ENCODE measurements at places on chromosomes 7 and 10.
A peak's percentile ranks its signal among the peaks of the same experiment; 100 is the strongest.

DNA sequence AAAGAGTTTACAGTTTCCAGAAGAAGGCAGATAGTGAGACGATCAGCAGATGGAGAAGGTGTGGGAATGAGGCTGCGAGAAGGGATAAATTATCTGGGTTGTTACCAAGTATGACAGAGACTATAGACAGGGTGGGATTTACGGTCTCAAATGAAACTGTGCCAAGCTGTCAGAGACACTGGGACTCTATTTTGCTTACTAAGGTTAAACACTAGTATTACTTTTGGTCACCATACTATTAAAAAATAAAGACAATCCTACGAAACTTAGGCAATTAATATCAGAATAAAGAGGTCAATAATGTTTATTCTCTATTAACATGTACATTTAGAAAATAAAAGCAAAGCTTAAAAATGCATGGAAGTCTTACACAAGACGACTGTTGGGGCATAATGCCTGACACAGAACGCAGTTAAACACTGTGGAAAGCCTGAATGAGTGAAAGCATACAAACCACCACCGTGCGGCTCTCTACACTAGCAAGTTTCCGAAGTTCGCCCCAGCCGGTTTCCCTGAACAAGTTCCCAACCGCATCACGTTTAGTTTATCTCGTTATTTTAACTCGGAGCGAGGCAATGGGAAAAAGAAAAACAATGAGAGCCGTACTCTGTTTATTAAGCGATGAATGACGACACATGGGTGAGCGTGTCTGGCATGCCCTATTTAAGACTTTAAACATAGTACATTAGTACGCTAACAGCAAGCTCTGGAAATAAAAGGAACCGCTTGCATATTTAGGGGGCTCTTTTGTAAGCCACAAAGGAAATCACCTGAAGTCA is 909 bp upstream of the CC2D2B start:
- peak; percentile 41 for DNase-seq

DNA sequence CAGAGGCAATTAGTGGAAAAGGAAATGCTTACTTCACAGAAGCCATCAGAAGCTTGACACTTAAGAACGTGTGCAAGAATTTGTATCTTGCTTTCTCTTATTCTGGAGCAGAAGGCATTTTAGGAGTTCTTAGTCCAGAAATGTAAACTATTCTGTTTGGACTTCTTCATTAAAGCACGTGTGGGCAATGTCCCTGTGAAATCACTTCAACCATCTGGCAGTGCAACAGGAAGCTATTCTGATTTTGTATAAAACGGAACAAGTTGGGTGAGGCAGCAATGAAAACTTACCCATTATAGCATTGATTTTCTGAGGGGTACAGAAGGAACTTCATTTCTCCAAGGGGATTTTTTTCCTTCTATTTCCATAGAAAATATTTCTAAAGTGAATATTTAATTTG is 21.3 kb upstream of the ARHGAP21 start:
- DNase-seq = peak; percentile 77

GRCh38 chr7:158077151-158077840 is 510.3 kb downstream of the PTPRN2 start:
- no peak for DNase-seq

- no peak for DNase-seq
These were observed 5.2 kb downstream of the STEAP2 start for GRCh38 chr7:90216771-90217170.

DNA sequence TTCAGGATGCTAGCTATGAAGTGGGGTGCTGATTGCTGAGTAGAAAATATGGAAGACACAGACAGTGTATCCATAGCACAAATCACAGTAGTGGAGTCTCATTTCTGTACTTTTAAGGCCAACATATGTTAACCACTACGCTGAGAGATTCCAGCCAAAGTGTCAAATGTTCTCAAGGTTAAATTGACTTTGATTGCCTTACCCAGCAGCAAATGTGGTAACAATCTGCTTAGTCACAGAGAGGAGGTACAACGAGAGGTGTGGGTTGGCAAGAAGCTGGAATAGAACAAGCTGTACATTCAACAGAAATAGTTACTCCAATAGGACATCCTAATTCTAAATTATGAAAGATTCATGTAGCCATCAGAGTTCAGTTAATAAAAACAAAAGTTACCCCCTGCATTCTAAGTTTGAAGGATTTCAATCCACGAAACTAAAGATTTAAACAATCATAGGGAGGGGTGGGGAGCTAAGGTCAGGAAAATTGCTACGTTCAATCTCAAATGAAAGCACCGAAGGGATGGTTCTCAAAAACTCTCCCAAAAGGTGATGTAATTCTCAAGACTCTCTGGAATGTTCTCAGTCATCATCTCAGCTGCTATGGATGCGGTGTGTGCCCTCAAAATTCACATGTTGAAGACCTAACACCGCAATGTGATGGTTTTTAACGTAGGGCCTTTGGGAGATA is 137.0 kb downstream of the ETV1 start:
- DNase-seq = no peak

GRCh38 chr7:82665966-82666507 is 222.5 kb upstream of the CACNA2D1 start:
- DNase-seq = no peak

GRCh38 chr7:138029941-138030340 is 28.1 kb upstream of the CREB3L2 start:
- no peak for DNase-seq

- DNase-seq = no peak
These were observed 19.9 kb upstream of the ZNF138 start for GRCh38 chr7:64774204-64774842.

DNA sequence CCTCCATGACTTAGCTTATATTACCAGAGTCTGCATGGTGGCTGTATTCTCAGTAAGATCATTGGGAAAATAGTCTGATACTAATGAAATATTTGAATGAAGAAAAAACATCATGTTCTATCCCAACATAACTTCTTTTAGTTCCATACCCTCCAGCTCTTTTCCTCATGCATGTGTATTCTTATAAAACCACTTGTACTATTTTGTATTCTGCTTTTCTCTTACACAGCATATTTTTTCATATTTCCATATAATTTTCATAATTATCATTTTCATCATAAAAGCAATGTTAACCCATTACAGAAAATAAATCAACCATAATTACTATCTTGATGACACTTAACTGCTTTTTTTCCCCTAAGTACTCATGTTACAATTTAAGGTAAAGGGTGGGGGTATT is 371.2 kb upstream of the LRGUK start:
- DNase-seq = no peak

DNA sequence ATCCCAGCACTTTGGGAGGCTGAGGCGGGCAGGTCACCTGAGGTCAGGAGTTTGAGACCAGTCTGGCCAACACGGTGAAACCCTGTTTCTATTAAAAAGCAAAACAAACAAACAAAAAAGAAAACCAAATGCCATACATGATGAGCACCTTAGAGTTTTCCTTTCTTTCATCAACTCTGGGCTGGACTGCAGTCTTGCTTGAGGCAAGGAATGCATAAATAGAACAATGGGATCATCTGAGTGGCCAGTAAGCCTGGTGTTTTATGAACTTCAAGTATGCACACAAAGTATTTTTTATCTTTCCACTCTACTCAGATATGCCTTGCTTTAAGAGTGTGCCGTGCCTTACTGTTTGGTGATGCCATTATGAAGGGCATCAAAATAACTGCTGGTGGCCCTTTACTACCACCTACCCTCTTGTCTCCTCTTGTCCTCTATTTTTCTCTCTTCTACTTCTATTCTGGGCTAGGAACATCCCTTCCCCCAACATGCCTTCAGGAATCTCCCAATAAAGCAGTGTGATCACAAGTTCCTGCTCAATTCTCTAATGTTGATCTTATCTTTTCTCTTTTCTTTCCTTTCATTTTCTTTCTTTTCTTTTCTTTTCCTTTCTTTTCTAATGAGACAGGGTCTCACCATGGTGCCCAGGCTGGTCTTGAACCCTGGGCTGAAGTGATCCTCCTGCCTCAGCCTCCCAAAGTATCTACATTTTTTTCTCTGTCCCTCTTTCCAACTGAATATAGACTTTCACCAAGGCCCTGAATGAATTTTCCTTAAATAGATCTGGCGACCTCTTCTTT is 10.2 kb downstream of the SCD start:
- no peak for DNase-seq

- no peak for DNase-seq
These were observed 638 bp downstream of the METTL27 start for GRCh38 chr7:73841689-73842066.

- no peak for DNase-seq
These were observed 44.1 kb upstream of the GATAD1 start for GRCh38 chr7:92402920-92403759.

DNA sequence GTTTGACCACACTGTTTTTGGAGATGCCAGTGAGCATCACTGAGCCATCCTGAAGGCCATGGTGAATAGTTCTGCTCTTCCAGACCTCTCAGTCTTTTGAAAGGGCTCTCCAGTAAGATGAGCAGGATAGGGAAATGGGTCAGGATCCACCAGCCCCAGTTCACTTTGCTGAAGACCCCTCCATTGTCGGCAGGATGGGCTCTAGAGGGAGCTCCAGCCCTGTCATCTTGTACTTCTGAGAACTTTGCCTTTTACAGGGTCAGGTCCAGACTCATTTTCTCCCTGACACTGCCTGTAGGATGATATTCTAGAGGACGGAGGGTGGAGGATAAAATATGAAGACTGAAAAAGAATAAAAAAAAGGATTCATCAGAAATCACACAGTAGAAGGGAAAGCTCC is 13.1 kb downstream of the LHFPL3 start:
- DNase-seq = no peak

DNA sequence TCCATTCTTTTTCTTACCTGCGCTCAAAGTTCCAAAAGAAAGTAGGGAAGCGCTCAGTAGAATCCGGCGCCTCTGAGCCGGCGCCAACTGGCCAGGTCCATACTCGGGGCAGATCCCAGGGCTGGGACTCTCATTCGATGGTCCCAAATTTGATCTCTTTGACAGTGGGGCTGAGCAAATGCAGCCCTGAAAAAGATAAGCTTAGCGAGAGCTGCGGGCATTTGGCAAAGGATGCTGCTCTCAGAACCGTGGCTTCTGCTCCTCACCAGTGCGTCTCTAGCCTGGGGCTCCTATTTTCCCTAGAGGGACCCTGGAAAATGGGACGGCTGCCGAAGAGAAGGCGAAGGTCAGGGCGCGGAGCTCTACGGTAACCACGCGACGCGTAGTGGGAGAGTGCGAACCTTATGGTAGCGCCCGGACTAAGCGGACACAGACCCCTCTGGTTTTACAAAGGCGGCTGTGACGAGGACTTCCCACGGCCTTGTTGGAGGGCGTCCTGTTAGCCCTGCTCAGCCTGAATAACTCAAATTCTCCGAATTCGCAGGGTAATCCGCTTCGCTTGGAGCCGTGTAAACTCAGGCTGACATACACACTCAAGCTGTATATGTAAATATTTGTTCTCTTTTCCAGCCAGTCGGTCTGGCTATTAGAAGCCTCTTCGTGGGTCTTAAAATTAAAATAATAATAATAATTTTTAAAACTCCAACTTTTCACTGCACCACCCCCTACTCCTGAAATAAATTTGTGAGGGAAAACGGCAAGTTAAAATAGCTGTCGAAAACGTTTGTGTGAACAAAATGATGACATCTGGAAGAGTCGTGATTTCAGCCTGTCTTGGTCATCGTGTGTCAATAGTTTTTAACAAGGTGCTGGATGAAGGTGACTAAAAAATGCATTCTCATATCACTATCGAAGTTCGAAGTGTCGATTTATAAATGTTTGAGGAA is 869 bp upstream of the TBX20 start:
- no peak for DNase-seq

DNA sequence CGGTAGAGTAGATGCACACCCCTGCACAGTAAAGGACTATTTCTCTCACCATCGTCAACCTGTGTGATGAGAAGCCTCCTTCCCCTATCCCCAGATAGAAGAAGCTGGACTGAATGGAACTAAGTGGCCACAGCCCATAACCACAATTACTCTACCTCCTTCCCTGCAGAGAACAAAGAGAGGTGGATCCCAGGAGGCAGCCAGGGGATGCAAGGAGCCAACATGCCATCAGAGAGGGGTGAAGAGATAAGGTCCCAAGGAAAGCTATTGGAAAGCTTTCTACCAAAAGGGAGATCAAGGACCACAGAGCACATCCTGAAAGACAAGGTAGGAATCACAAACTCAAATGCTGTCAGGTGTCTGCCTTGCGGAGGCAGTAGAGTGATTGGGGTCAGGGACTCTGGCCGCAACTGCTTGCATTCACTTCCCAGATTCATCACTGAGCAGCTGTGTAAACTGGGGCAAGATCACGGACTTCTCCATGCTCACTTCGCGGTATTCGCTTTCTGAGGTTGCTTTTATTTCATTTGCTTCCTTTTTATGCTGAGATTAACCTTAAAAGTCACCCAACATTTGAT is 81.6 kb upstream of the MYO3A start:
- no peak for DNase-seq

- DNase-seq = peak; percentile 1
These were observed 777 bp downstream of the BICC1 start for GRCh38 chr10:58513188-58514110.

Measured in inflammatory macrophage (primary cell).